ENCODE measurements at places on chromosomes 3 and 15.

GRCh38 chr3:22659651-22660475 lies 543.3 kb upstream of the UBE2E2 start:
- no peak for DNase-seq

- DNase-seq, result no peak
These were observed 10.5 kb downstream of the FILIP1L start for GRCh38 chr3:100103558-100104441.

- DNase-seq, result no peak
These were observed 29.2 kb downstream of the EPHB3 start for GRCh38 chr3:184590795-184591194.

DNA sequence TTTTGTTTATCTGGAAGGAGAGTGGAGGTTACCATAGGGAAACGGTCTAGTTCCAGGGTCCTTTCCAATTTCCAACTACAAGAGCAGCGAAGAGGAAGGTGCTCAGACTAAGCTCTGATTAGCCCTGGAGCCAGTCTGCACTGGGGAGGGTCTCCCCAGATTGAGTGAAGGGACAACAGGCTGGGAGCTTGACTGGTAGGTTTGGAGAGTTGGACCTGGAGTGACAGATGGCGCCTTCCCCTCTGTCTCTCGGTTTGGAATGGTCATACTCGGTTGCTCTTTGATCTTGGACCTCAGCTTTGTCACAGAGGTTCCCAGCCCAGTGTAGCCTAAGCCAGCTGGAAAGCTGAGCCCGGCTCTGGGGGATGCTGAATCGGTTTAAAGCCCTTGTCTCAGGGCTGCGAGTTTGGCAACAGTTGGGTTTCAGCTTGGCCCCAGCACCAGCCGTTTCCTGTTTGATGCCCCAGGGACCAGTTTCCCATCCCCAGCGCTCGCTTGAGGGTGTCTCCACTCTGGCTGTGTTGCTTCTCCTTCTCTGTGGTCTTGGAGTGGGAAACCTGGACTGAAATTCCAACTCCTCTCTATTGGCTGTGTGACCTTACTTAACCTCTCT lies 53.1 kb upstream of the ULK4 start:
- no peak for DNase-seq

GRCh38 chr3:46692566-46692990 lies 901 bp downstream of the ALS2CL start:
- peak; percentile 36 for DNase-seq

- DNase-seq, result no peak
These were observed 18.6 kb downstream of the WDR76 start for GRCh38 chr15:43845421-43845820.

DNA sequence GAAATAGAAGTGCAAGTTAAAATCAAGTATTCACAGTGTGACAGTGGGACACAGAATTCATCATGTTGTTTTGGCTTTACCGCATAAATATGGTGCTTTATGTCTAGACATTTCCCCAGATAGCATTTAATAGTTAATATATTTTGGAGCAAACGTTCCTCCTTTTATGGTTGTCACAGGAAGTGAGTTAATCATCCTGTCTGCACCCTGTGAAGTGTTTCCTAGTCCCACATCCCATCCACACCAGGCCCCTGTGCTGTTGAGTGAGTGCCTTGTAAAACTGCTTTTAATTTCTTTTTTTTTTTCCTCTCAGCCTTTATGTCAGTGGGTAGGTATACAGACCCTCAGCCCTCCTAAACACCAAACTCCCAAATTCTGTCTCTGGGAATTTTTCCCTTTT lies 393.7 kb downstream of the FEZF2 start:
- DNase-seq, result no peak

GRCh38 chr3:177622520-177622919 lies 425.2 kb upstream of the TBL1XR1 start:
- DNase-seq, result peak; percentile 26

DNA sequence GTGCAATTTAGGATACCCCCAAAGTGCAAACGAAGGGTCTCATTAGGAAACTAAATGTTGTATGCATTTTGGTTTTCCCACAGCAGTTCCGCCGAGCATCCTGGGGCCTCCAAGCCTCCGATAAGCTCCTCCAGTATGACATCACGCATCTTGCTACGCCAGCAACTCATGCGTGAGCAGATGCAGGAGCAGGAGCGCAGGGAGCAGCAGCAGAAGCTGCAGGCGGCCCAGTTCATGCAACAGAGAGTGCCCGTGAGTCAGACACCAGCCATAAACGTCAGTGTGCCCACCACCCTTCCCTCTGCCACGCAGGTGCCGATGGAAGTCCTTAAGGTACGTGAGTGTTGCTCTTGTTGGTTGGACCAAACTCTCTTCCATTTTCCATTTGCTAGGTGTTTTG lies 120.5 kb upstream of the SAMMSON start:
- DNase-seq, result no peak

DNA sequence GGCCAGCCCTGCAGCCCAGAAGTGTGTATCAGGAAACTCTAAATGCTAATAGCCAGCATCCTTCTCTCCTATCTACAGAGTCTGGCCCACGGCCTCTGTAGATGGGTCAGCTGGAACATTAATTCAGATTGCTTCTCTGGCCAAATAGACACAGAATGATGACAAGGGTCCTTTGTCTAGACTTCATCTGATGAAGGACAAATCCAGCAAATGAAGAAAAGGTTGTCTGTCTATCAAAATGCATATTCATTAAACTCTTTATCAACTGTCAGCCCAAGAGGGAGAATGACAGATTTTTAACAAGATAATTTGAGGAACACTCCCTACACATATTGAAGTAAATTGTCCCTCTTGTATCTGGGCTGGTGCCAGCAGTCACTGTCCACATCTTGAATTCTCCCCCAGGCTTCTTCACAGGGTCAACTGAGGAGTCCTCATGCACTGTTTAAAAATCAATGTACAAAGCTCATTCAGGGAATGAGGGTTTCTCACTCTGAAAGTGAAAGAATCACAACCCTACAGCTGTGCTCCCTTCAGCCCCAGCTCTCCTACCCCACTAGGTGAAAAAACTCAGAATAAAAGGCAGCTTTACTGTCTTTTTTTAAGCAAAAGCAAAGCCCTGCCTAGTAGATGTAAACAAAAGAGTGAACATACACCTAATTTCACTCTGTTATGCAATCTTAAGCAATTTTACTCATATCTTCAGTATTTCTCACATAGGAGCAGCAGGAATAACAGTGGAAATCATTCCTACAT lies 507.7 kb downstream of the IGSF11 start:
- DNase-seq, result no peak

DNA sequence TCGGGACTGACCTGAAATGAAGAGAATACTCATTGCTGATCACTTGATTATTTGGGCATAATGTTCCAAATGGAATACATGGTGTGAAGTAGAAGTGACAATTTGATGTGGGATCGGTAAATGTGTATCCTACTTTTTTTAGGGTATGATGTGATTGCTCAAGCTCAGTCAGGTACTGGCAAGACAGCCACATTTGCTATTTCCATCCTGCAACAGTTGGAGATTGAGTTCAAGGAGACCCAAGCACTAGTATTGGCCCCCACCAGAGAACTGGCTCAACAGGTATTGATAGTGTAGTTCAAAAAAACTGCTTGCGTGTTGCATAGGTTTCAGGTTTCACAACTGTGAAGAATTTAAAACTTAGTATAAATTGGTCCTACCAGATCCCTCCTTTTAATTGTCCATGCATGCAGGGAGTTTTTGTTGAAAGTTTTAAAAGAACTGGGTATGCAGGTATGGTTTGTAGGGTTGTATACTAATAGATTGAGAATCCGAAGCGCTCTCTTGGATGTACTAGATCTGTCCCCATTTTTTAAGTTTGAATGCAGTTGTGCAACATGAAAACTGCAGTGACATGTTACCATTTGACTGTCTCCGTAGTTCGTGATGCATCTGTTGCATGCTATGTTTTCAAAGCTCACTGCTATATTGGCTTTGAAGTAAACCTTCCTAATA lies 1.6 kb downstream of the EIF4A2 start:
- DNase-seq, result no peak

DNA sequence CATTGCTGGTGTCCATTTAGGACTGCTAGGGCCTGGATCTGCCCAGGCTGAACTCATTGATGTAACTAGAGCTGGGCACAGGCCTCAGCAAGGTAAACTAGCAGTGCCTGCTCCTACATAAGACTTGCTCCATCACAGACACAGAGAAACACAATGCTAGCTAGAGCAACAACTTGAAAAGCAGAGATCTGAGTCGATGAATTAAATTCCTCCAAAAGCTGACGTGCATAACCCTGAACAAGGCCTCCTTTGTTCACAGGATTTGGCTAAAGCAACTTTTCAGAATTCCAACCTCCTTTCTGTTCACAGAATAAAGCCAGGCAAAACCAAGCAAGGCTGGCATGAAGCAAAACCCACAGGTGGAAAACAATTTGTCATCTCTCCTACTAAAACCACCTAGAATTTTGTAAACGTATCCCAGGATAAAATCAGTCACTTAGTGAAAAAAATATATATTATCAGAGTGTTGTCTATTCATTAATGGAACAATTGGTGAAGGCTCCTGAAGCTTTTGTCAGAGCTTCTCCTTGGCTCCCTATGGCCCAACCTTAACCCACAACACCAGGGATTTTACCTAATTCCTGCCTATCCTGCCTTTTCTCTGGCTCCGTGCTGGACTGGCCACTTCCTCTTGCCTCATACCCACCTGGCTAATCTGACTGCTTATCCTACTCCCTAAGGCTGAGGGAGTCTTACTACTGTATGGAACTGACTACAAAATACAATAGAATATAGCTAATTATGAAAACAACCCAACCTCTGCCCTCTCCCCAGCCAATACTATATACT lies 39.9 kb downstream of the PLCH1 start:
- no peak for DNase-seq

DNA sequence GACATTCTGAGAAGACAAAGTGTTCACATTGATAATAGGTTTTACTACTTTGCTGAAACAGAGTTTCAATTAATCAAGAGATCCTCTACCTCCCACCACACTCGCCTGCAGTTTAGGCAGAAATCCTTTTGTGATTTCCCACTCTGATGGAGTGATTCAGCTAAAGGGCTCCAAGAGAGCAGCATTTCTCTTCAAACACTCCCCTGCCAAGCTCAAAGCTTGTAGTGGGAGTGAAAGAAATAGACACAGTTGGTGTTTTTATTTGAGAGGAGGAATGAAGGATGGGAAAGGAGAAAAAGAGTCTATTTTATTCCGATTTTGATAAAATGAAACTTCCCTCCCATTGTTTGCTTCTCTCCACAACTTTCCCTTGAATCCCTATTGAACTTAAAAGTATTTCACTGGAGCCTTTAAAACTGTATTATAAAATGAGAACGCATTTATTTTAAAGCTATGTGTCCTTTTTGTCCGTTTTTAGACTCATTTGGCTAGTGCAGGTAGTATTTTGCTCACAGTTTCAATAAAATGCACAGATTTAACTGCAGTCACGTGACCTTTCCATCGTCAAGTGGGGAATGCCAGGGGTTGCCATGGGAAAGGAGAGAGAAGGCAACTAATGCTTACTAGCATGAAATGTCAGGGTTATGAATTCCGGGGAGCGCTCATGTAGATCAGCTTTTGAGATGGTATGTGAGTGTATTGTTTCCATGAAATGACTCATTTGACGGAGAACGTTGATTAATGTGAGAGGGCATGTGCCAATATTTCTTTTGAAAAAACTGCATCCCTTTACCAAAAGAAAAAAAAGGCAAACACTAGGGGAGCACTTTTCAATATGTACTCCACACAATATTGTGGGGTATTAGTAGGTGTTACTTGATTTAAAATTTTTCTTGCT lies 7.7 kb upstream of the OSBPL11 start:
- DNase-seq, result no peak

DNA sequence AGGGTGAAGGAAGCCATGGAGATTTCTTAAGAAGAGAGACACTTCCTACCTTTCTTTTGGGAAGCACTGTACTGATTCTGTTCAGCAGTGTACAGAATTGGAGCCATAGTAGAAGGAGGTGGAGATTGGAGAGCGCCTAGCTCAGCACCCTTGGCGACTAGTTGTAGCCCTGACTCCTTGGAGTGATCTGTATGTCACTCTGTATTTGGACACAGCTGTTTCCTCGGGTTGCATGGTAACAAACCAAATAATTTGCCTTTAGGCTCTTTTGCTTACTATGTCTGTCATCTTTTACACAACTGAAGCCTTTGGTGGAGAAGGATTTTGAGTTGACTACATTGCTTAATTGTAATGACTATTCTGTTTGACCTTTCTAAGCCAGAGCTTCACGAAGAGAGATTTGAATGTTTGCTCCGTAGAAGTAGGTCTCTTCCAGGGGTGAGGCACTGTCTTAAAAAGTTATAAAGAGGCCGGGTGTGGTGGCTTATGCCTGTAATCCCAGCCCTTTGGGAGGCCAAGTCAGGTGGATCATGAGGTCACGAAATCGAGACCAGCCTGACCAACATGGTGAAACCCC lies 77.1 kb downstream of the AKAP13 start:
- no peak for DNase-seq

- no peak for DNase-seq
These were observed 37.3 kb upstream of the KLHL6 start for GRCh38 chr3:183592821-183593220.

DNA sequence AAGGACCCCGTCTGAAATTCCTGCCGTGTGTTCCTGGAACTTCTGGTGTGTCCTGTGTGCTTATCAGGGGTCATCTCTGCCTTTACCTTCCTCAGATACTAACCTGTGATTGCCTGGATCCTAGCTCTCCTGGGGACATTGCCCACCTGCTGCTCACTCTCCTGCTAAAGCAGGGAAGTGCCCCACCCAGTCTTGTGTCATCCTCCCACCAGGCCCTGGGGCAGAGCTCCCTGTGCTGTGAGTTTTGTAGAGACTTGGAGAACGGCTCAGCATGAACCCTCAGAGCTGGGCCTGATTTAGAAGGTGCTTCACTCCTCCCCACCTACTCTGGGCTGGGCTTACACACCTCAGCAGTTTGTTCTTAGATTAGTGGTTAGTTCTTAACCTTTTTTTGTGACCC lies 3.8 kb upstream of the TMEM44 start:
- DNase-seq, result no peak

DNA sequence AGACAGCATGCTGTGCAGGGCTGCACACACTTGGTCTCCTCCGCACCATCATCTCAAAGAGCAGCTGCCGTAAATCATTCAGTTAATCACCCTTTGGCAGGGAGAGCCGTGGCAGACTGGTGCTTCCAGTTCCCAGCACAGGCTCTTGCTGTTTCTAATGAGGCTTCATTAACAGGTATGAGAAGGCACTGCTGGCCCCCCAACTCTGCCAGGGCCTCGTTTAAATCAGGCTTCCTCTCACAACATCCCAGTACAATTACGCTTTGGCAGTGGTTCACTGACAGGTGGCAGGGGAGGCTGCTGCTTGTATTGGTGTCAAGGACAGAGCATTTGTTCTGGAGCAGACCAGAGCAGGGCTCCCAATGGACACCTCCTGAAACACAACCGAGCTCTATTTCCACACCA lies 77.1 kb downstream of the BFSP2 start:
- DNase-seq, result no peak

DNA sequence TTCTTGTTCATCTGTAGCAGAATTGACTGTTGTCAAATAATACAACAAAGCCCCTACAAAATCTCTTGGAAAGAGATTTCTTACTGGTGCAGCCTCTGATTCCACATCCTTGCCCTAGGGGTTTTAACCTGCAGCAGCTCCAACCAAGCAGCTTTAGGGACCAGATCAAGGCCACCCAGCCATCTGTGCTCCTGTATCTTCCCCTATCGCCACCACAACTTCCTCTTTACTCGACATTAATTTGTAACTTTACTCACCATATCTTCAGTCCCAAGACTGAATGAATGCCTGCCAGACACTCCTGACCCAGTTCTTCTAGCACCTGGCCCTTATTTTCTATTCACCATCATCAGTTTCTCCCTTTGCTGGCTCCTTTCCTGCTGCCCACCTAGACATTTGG lies 156.6 kb upstream of the IL12A start:
- DNase-seq, result no peak
